Left ventricle myocardium inferior (tissue), 1 donor: ENCODE measurements at places on chromosomes 1 and 21.

- DNase-seq, result no peak
These were observed 109.7 kb upstream of the MAGI3 start for GRCh38 chr1:113280581-113280980.

GRCh38 chr1:184888505-184888904 is 85.8 kb downstream of the NIBAN1 start:
- DNase-seq, result no peak

DNA sequence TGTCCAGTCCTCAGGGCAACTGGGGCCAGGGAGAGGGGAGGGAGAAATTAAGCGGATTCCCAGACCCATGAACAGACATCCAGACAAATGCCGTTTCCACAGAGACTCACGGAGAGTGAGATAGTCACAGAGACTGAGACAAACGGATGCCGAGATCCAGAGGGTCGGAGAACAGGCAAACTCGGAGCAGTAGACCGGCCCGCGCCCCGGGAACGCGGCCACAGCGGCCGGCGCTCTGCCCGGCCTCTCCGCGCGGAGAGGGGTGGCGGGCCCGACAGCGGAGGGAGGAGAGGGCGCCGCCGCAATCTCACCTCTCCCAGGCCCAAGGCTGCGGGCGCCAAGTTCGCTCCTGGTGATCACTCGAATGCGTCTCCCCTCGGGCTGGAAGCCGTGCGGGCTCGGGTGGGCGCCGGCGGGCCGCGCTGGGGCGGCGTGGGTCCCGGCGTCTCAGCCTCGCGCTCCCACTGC is 831 bp upstream of the FOXD2 start:
- DNase-seq, result no peak

- no peak for DNase-seq
These were observed 965.8 kb downstream of the PLA2G4A start for GRCh38 chr1:187794561-187794960.

DNA sequence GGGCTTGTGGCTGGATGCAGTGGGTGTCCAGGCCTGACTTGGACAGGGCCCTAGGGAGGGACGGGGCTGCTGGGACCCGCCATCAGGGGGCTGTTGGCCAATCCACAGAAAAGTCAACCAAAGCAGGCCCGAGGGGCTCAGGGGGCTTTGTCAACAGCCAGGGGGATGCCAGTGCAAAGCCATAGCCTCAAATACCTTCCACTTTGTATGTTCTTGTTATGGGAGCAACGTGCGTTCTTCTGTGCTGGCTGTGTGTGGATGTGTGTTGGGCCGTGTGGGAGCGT is 35.4 kb upstream of the ARF1 start:
- no peak for DNase-seq

GRCh38 chr1:90851711-90852050 is 134.6 kb upstream of the BARHL2 start:
- no peak for DNase-seq

- no peak for DNase-seq
These were observed 26.8 kb downstream of the UMODL1 start for GRCh38 chr21:42097860-42098454.

- no peak for DNase-seq
These were observed 78.0 kb downstream of the ATP6V1G3 start for GRCh38 chr1:198462365-198463019.

- DNase-seq, result no peak
These were observed 3.4 kb downstream of the FAM43B start for GRCh38 chr1:20555758-20556120.

- no peak for DNase-seq
These were observed 11.4 kb downstream of the EDEM3 start for GRCh38 chr1:184743062-184743756.

- DNase-seq, result peak; percentile 66
These were observed at the start of gene UBE2Q1 for GRCh38 chr1:154557939-154558719. Gene UBE2Q1, minus strand, starts transcription at chr1:154558662. Its CDS starts 109 bp downstream, at chr1:154558553.

GRCh38 chr1:248843687-248844086 is 5.7 kb downstream of the ZNF672 start:
- no peak for DNase-seq

GRCh38 chr1:234288946-234289345 is 84.3 kb upstream of the COA6 start:
- DNase-seq, result no peak

- no peak for DNase-seq
These were observed 431.8 kb downstream of the NEGR1 start for GRCh38 chr1:71850515-71850914.

DNA sequence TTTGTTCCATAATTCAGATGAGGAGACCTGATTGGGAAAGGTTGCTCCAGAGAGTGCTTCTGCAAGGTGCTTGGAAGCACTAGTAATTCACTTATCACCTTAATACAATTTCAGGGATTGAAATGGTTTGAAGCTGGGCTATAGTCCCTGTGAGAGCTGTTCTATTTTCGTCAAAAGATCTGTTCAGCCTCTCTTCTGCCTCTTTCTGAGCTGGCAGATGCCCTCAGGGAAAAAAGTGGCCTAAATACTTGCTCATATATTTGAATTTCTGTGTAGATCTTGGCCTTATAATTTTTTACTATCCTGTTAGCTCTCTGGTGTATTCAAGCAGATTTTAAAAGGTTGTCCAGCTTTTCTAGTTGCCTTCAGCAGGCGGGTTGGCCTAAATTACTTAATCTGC is 22.3 kb downstream of the C1orf146 start:
- no peak for DNase-seq

DNA sequence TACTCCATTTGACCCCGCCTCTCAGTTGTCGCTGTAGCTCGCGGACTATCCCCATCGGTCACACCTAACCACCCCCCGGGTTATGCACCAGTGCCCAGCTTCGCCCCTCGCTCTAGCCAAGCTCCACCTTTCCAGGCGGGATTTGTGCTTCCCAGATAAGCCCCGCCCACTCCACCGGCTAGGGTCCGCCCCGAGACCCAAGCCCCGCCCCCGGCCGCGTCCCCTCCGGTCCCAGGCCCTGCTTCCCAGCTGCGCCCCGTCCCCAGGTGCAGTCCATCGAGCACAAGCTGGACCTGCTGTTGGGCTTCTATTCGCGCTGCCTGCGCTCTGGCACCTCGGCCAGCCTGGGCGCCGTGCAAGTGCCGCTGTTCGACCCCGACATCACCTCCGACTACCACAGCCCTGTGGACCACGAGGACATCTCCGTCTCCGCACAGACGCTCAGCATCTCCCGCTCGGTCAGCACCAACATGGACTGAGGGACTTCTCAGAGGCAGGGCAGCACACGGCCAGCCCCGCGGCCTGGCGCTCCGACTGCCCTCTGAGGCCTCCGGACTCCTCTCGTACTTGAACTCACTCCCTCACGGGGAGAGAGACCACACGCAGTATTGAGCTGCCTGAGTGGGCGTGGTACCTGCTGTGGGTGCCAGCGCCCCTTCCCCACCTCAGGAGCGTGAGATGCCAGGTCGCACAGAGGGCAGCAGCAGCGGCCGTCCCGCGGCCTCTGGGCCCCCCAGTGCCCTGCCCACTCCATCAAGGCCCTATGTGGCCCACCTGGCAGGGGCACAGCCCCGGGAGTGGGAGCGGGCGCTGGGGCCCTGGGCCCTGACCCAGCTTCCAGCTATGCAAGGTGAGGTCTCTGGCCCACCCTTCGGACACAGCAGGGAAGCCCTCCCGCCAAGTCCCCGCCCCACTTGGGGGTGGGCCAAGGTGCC is 23.9 kb downstream of the CITED4 start:
- DNase-seq, result no peak

DNA sequence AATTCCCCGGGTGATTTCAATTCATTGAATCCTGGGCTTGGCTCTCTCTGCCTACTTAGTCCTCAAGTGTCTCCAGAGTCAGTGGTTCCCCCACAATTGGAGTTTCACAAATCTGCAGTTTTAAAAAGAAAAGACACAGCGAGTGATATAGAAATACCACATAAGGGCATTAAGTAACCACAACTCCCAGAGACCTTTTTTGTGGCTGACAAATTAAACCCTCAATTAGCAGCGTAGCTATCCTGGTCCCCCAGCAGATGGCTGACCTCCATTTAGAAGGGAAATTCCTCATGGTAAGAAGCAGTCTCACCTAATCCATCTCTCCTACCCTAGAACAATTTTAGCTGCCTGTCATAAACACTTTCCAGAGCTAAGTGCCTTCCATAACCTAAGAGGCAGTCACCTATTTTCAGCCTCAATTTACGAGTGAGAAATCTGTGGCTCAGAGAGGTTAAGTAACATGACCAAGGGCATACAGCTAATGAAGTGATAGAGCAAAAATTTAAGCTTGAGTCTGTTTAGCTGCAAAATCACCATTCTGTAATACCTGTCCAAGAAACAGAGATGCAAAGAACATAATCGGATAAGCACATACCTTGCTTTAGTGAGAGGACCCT is 56.0 kb upstream of the NBPF3 start:
- DNase-seq, result no peak

DNA sequence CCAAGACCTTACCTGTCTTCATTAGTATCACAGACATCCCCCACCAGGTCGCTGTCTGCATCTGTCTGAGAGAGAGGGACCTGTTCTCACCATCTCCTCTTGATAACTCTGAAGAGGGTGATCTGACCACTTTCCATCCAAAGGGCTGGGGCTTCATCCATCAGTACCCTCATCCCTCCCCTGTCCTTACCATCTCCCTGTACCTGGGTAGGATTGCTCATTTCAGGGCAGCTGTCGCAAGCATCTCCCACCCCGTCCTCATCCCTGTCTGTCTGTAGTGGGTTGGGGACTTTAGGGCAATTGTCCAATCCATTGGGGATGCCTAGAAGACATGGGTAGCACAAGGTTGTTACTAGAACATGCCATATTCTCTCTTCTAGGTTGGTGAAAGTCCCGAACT is 7.9 kb downstream of the THBS3 start:
- no peak for DNase-seq

- DNase-seq, result no peak
These were observed 44.8 kb upstream of the CACYBP start for GRCh38 chr1:174954671-174955669.

DNA sequence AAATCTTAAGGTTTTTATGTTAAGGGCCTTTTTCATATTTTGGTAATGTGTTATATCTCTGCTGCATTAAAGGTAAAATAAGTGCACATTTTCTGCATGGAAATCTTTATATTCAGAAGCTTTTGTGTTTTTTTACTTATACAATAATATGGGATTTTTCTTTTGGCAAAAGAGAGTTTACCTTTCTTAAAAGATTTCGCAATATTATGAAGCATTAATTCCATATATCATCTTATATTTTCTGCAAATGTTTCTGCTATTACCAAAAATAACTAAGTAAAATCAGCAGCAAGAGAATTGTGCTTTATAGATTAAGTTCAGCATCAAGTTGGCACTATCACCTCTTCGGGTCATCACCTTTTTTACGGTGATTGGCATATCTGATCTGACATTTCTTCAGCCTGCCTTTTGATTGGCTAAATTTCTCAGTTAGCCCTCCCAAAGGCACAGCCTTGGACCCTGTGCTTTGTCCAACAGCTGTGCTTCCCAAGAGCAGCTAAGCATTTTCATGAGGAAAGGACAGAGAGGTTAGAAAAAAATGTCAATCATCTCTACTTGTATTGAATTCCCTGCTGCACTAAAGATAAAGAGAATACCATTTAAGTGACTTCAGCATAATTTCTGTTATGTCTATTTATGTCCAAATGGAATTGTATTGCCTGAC is 767.1 kb upstream of the PRMT6 start:
- no peak for DNase-seq

DNA sequence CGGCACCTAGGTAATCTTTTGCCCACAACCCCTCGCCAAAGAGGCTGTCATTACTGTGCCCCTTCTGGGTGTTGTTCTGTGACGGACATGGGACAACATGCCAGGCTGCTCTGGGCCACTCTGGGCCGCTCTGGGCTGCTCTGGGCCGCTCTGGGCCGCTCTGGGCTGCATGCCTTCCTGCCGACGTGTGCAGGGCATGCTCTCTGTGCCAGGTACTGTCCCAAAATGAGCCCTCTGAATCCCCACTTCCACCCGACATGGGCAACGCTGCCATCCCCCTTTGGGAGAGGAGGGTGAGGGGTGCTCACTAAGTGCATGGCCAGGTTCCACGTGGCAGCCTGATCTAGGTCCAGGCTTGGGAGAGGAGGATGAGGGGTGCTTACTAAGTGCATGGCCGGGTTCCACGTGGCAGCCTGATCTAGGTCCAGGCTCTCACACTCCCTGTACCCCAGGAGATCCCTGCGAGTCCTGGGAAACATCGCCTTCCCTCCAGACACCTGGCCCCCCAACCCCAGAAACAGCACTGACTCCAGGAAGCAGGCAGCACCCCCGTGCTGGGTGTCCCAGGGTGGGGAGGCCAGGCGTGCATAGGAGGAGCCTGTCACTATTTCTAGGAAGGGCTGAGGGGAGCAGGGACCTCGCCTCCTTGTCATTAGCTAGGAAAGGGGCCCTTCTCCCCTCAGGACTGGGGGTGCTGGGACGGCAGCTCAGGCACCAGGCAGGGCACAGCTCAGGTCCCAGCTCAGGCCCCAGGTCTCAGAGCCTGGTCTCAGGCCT is 16.5 kb downstream of the TTC34 start:
- no peak for DNase-seq

GRCh38 chr1:156146020-156146768 is 7.2 kb upstream of the SEMA4A start:
- DNase-seq, result peak; percentile 71

- no peak for DNase-seq
These were observed 109.6 kb downstream of the PLPP3 start for GRCh38 chr1:56469640-56470371.

DNA sequence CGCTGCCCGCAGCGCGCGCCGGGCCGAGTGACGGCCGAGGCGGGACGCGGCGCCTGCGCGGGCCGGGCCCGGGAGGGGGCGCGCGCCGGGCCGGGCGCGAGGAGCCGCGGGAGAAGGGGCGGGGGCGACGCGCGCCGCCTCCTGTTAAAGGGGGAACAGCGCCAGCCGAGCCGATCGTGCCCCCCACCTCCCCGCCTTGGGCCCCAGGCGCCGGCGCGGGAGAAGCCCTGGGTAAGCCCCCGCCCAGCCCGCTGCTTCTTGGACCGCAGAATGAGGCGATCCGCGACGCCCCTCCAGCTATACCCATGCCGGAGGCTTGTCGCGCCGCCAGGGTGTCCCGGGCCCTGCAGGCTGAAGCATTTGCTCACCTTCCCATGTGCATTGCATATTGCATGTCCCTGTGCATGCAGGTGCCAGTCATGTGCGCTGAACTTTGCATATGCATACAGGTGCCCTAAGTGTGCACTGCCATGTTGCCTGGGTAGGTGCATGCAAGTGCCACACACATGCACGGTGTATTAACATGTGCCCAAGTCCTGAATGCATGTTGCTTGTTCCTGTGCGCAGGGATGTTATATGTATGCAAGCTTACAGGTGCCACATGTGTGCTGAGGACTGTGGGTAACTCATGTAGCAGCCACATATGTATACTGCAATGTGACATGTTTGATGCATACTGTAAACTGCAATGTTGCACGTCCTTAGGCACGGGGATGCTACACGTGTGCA is at the start of gene ADGRB2:
ADGRB2 (minus strand) TSS at position 29 of the 729 bp plus-strand sequence. CDS start 7,119 bp downstream, outside the sequence.
- DNase-seq, result no peak
